ENCODE measurements at places on chromosomes 12 and 14. TPM values are rescaled to one million over a fixed set of nuclear protein-coding genes. Genes with fewer than 3 reads are reported as not detected.

IL26 gene
- total RNA-seq: not detected

PPM1H gene
- not detected for total RNA-seq

FBXO34 gene
- 26.1 TPM for total RNA-seq

MGAT4C gene
- total RNA-seq: not detected

MYF5 gene
- not detected for total RNA-seq

SLC25A47 gene
- not detected for total RNA-seq

COQ6 gene
- 26.4 TPM for total RNA-seq

GLI1 gene
- total RNA-seq: 0.54 TPM

DNA sequence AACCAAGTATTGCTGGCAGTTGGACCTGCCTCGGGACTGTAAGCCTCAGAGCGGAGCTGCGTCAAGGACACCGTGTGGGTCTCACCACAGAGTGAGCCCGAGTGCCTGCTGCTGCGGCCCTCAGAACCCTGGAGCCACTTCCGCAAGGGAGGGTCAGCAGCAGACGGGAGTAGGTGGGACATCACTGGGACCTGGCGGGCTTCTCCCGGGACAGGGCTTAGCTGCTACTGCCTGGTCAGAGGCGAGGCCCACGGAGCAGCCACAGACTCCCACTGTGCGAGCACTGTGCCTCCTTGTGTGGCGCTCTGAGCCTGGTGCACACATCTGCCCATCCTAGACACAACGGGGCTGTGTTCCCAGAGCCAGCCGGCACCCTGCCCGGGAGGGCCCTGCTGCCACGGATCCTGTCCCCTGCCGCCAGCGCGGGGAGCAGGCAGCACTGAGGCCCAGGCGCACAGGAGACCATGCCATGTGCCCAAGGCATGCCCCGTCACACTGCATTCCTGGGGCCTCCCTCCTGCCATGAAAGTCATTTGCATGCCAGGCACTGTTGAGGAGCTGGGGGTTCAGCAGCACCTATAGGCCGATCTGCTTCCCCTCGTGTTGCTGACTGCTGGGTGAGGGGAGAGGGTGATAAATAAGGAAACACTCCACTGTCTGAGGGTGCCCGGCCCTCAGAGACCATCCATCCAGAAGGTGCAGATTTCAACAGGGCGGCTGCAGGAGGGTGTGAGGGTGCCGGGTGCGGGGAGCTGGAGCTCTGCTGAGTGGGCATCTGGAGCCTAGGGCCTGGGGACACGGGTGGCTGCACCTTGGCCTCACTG is 10.0 kb downstream of the HIP1R start:
- H3K4me1 ChIP-seq: no peaks in the 10 kb centered on the region
- H3K27me3 ChIP-seq: no peaks in the 10 kb centered on the region
- no peak overlapping the region for H3K4me3 ChIP-seq
- no peak for DNase-seq

GRCh38 chr12:122841544-122842321 is 6.5 kb downstream of the HIP1R start:
- no peaks in the 10 kb centered on the region for H3K36me3 ChIP-seq
- DNase-seq: no peak
- H3K27ac ChIP-seq: no peak overlapping the region
- H3K4me3 ChIP-seq: no peak overlapping the region

DNA sequence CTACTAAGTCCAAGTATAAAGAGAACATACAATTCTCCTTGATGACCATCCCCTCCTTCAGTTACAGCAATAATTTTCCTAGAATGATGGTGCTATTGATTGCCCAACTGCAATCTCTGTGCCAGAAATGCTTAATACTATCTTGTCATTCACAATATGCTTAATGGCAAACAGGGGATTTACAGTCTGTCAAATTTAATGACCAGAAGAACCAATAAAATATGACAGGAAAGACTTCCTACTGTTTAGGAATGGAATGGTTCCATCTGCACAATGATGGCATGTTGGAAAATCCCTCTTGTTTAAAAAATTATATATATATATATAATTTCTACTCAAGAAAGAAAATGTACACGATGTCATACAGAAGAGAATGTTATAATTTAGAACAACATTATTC is 623.2 kb downstream of the CCER1 start:
- DNase-seq: no peak
- H3K27ac ChIP-seq: no peak overlapping the region
- H3K4me3 ChIP-seq: no peak overlapping the region
- H3K4me1 ChIP-seq: no peaks in the 10 kb centered on the region

GRCh38 chr12:27781680-27782079 is 1.6 kb upstream of the MANSC4 start:
- H3K4me3 ChIP-seq: peak overlapping the region; percentile 79
- peaks cover 40% of the 10 kb centered on the region for H3K4me1 ChIP-seq
- DNase-seq: no peak
- peaks cover 16% of the 10 kb centered on the region for H3K36me3 ChIP-seq

DNA sequence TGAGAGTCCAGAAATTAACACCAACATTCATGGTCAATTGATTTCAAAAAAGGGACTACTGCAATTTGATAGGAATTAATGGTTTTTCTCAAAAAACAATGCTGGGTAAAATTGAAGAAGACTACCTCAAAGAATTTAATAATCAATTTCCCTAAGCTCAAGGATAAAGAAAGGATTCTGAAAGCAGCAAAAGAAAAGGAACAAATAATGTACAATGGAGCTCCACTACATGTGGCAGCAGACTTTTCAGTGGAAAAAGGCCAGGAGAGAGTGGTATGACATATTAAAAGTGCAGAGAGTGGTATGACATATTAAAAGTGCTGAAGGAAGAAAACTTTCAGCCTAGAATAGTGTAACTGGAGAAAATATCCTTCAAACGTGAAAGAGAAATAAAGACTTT is 15.6 kb upstream of the TAS2R43 start:
- H3K4me1 ChIP-seq: peaks cover 12% of the 10 kb centered on the region
- no peak for DNase-seq
- no peak overlapping the region for H3K4me3 ChIP-seq
- H3K36me3 ChIP-seq: peaks cover 65% of the 10 kb centered on the region
- H3K27ac ChIP-seq: no peak overlapping the region

GRCh38 chr12:11807458-11807857 is 158.0 kb downstream of the ETV6 start:
- H3K27ac ChIP-seq: no peak overlapping the region
- H3K27me3 ChIP-seq: no peaks in the 10 kb centered on the region
- no peak for DNase-seq
- H3K4me3 ChIP-seq: no peak overlapping the region

DNA sequence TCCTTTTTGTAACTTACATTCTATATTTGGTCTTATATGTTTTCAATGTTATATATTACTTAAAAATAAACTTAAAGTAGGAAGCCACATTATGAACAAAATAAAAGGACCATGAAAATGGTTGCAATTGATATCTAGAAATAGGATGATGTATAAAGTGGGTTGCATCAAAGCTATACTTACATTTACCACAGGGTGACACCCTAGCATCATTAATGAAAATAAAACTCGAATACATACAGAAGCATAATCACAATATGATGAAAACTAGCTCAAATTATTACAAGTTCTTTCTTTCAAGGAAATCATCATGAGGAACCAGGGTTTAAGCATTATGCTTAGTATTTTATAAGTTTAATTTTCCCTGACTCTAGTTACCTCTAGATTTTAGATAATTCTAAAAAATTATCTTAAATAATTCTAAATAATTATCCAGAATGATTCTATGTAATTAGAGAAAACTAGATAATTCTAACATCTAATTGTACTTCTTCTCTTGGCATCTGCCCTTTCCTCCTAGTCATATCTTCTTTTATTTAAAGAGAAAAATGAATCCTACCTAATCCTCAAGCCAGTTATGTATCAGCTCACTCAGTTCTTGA is 31.2 kb downstream of the TAS2R7 start:
- H3K4me3 ChIP-seq: no peak overlapping the region
- H3K27ac ChIP-seq: no peak overlapping the region
- peaks cover 68% of the 10 kb centered on the region for H3K27me3 ChIP-seq
- H3K4me1 ChIP-seq: no peaks in the 10 kb centered on the region

- H3K27me3 ChIP-seq: peaks cover 28% of the 10 kb centered on the region
- peaks cover 5% of the 10 kb centered on the region for H3K4me1 ChIP-seq
- H3K4me3 ChIP-seq: no peak overlapping the region
- H3K36me3 ChIP-seq: no peaks in the 10 kb centered on the region
- no peak overlapping the region for H3K27ac ChIP-seq
Observed at GRCh38 chr14:96207686-96208085, 3.0 kb downstream of the BDKRB2 start.

DNA sequence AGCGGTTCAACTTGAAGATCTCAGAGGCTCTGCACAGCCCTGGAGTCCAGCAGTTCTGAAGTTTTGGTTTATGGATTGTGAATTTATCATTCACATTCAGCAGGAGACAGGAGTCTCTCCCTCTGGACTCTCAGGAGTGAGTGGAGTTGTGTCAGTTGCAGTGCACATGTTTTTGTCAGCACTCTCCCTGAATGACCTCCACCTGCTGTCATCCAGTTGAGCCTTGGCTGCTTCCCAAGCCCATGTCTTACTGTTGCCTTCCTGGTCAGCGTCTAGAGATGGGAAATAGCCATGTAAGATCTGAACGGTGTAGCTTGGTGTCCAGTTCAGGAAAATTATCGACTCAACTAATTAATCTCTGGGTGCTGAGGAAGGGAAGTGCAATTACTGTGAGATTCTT is 133.2 kb downstream of the PRKCH start:
- H3K27ac ChIP-seq: peak overlapping the region; percentile 92
- H3K4me1 ChIP-seq: peaks cover 88% of the 10 kb centered on the region
- no peaks in the 10 kb centered on the region for H3K27me3 ChIP-seq
- peak overlapping the region; percentile 79 for H3K4me3 ChIP-seq

DNA sequence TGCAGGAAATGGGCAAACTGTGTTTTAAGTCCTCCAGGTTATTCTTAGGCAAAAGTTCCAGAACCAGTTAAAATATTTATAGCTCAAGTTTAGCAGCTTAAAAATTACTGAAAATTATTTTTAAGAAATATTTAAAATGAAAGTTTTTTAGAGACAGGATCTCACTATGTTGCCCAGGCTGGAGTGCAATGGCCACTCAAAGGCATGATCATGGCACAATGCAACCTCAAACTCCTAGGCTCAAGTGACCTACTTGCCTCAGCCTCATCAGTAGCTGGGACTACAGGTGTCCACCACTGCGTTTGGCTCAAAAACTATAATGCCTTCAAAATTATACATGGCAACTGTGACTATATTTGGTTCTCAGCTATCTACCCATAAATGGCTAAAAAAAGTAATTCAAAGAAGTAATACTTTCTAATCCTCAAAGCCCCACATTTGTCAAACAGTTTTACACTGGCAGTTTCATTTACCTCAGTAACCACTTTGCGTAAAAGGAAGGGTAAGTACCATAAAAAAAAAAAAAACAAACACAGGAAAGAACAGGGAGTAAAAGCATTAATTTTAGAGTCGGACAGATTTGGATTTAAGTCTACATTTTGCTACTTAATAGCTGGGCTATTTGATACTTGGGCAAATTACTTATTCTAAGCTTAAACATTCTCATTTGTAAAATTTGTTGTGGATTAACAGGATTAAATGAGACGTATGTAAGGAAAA is 9.2 kb downstream of the KLHL28 start:
- H3K4me3 ChIP-seq: no peak overlapping the region
- H3K27me3 ChIP-seq: no peaks in the 10 kb centered on the region
- H3K36me3 ChIP-seq: peaks cover 21% of the 10 kb centered on the region
- H3K27ac ChIP-seq: peak overlapping the region; percentile 52

GRCh38 chr12:52171950-52172512 is 19.8 kb downstream of the KRT80 start:
- no peaks in the 10 kb centered on the region for H3K27me3 ChIP-seq
- no peak overlapping the region for H3K27ac ChIP-seq
- H3K4me1 ChIP-seq: no peaks in the 10 kb centered on the region
- no peak for DNase-seq

Data from activated naive CD8-positive, alpha-beta T cell treated with anti-CD3 and anti-CD28 coated beads, Interleukin-2, amount 10 ng/mL, durations not matched to agents 7 days and 5 days (primary cell).